Activated gamma-delta T cell treated with anti-CD3 and anti-CD28 coated beads, Interleukin-2, amount 50 U/mL, for 16 hours (primary cell): ENCODE measurements at places on chromosomes 6 and 20.

DNA sequence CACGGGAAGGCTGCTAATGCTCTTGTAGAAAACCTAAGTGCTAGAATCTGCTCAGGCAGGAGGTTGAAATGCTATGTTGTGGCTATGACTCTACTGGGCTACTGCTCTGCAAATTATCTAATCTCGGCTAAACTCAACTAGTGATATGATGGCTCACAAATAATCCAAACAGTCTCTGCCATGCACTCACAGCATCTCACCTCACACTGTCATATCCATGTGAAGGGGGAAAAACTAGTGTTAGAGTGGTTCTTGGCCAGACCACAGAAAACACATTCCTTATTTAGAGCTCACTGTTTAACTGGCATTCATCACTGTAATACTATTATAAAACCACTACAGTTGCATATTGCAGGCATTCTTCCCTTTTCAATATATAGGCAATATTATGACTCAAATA is 81.8 kb upstream of the DST start:
- DNase-seq, result no peak

DNA sequence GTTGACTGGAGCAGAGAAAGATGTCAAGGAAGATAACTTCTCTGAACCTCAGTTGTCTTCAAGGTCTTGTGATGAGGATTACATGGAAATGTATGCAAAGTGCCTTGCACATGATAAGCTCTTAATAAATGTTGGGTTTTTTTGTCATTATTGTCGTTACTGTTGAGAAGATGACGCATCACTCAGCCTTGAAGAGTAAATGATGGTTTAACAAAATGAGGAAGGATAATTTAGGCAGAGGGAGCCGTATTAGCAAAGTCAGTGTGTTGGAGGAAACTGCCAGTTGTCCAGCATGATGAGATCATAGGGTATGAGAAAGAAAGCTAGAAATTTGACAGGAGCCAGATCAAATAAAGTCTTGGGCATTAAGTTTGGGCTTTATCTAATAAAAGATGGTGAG is 8.8 kb upstream of the SUPT3H start:
- no peak for DNase-seq

- no peak for DNase-seq
These were observed 42.3 kb upstream of the TBC1D7 start for GRCh38 chr6:13370623-13371022.

GRCh38 chr6:70336996-70337742 is 34.3 kb upstream of the COL9A1 start:
- no peak for DNase-seq

DNA sequence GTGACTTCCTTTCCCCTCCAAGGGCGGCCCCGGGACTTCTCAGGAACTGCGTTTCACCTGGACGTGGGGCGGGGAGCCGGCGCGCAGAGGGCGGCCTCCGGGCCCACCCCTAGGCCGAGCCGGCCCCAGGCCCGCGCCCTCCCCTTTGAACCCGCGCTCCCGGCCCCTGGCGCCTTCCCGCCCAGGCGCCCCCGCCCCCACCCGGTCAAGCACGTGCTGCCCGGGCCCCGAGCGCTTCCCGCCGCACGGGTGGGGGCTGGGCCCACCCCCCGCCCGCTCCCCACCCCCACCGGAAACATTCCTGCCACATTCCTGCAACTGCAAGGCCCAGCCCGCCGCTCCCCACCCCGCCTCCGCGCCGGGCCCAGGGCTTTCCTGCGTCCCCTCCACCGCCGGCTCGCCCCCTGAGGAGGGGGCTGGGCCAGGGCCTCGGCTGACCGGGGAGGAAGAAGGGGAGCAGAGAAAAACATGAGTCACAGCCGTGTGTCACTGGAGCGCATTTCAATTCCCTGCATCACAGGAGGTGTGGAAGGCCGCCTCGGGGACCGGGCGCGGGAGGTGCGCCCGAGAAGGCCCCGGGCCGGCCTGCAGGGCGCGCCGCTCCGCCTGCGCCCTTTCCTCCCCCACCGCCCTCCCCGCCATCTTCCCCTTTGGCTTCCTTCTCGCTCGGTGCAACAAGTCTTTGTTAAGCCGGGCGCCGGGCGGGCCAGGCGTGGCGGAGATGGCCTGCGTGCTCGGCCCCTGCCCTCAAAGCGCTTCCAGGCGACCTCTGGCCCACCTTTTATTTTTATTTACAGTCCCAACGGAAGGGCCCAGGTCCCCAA is 1.2 kb upstream of the HMGA1 start:
- DNase-seq, result peak; percentile 39
